ENCODE measurements at places on chromosomes 7 and 10.

DNA sequence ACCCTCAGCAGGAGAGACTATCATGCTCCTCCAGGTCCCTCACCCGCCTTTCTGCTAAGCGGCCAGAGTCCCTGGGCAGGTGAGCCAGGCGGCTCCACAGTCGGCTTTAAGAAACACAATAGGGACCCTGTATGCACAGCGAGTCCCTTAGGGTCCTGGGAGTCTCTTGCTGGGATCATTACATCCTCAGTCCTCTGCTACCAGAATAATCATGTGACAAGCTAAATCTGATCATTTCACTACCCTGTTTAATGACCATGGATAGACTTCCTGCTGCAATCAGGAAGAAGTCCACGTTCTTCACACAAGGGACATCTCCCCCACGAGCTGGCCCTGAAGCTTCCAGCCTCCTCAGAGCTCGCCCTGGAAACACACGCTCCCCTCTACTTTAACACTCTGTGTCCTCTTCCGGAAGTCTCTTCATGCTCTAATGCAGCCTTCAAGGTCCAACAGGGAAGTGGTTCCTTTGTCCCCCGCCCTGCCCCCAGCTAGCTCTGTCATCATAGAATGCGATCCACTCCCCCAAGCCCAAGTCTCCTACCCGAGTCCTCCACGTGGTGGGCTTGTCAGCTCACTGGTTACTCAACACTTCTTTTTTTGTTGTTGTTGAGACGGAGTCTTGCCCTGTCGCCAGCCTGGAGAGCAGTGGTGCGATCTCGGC lies 101.5 kb downstream of the RNF216 start:
- no peak for DNase-seq

DNA sequence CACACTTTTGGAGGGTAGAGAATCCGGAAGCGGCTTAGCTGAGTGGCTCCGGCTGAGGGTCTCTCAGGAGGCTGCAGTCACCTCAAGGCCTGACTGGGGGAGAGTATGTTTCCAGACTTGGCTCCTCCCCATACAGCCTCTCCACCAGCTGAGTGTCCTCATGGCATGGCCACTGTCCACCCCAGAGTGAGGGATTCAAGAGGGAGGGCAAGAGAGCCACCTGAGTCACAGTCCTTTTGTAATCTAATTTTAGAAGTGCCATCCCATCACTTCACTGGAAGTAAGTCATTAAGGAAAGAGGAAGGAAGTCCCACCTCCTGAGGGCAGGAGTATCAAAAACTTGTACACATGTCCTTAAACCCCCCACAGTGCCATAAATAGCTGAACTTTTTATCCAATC lies 134.0 kb downstream of the GLI3 start:
- no peak for DNase-seq

DNA sequence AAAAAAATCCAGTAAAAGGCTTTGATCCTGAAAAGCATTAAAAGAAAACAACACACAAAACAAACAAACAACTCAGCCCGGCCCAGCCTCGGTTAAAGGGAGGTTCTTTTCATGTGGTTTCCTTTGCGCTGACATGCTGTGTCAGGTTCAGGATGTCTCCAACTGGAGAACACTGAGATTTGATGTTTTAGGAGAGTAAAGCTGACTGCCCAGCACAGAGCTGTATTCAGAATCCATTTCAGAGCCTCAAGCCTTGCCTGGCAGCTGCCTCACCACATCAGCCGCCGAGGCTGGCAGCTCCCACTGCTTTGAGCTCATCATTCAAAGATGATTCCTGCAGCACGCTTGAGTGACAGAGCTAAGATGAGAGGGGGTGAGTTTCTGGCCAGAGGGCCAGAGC lies 205.8 kb upstream of the LYZL1 start:
- DNase-seq = no peak

DNA sequence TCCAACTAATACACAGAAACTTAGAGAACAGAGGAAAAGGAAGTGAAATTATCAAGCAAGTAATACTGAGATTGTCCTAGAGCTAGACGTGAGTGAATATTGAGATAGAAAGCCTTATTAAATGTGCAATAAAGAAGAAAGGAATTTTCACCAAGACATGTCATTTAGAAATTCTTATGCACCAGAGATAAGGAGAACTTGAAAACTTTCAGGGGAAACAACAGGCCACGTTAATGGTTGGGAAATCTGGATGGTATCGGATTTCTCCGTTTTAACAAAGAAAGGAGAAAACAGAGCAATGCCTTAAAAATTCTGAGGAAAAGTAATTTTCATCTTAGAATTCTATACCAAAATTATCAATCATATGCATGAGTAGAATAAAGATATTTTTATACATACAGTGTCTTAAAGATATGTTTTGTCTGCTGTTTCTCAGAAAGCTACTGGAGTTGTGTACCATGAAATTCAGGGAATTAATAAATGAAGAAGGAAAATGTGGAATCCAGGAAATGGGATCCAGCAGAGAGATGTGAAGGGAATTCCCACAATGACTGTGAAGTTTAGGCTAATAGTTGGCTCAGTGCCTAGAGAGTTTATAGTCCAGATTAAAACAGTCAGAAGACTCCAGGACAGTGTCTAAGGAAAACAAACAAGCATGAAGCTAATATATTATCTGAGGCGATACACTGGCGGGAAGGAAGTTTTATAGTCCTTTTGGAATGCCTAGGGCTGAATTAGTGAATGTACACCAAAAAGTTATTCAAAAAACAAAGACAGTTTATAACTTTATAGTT lies 159.5 kb downstream of the PPP1R9A start:
- no peak for DNase-seq

- DNase-seq = peak; percentile 5
These were observed 44.1 kb upstream of the PARD3 start for GRCh38 chr10:34859170-34859569.
